ENCODE measurements at places on chromosomes 11 and 22.

- no peak for DNase-seq
These were observed 25.6 kb downstream of the ARRB1 start for GRCh38 chr11:75325713-75326438.

- DNase-seq = no peak
These were observed 54.5 kb upstream of the ZBTB44 start for GRCh38 chr11:130369141-130369691.

DNA sequence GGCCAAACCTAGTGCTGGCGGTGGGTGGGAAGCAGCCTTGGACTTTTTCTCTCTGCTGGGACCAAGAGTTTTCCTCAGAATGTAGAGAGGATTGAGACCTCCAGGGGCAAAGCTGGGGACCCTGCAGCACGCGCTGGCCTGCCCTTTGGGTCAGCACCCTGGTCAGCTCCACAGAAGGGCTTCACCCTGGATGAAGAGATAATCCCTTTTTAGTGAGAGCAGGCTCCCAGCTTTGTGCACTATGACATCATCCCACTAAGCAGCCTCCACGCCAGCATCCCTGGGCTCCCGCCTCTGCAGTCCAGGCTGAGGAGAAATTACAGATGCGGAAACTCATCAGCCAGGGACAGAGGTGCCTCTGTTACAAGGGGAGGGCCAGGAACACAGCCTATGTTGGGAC, 23.5 kb downstream of the DRICH1 start:
- no peak for DNase-seq

DNA sequence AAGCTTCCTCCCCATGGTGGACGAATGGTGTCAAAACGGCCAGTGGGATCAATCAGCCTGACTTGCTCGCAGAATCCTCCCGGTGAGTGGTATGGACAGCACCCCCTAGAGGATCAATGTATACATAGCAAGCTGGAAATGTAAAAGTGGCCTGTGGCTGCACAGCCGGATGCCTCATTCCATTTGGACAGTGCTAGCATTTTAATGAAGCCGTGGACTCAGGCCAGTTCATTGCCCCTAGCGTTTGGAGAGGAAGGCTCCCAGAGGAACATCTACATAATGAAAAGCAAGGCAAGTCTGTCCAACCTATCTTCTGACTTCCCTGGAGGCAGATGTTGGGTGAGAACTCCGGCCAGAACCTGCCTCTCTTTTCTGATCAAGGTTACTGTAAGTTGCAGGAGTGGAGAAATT, 942.3 kb downstream of the NTM start:
- DNase-seq = no peak

- no peak for DNase-seq
These were observed 8.2 kb upstream of the PIWIL4 start for GRCh38 chr11:94558932-94559331.

- no peak for DNase-seq
These were observed 37.6 kb upstream of the GLYAT start for GRCh38 chr11:58769308-58769707.

GRCh38 chr22:26265909-26266308, 96.6 kb downstream of the SEZ6L start:
- no peak for DNase-seq

DNA sequence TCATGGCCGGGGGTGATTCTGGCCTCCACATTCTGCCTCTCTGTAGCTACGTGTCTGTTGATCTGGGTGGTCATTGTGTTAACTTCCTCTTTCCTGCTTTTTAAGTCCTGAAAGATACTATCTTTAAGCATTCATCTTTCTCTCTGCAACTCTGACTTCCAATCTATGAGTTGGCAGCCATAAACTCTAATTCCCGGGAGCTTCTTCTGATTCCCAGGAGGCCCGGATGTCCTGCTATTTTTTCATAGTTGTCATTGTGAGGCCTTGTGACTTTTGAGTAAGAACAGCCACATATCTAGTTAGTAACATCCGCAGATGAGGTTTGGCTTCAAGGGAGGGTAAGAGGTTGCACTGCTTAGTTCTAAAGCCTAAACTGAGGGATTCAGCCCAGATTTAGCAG, 107.8 kb downstream of the SYN3 start:
- DNase-seq = no peak

GRCh38 chr22:24728790-24729637, 45.5 kb downstream of the PIWIL3 start:
- DNase-seq = no peak

DNA sequence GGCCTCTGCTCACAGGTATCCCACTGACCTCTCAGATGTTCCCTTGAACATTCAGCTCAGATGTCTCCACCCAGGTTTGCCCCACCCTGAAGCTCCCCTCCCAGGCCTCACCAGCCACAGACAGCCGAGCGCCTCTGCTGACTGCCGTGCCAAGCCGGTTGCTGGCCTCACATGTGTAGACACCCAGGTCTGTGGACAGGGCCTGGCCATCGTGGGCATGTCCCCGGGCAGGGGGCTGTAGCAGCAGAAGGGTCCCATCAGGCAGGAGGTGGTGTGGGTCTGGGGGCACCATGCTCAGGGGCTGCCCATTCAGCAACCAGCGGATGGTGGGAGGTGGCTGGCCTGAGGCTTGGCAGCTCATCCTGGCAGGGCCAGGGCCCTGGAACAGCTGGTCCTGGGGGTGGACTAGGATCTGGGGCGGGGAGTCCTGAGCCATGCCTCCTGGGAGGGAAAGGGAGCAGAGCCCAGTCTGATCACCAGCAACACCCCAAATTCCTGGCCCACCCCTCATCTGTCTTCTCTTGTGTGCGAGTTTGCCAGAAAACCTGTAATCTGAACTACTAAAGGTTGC, 759 bp downstream of the ROBO4 start:
- no peak for DNase-seq

GRCh38 chr11:35111161-35112055, 27.6 kb upstream of the CD44 start:
- no peak for DNase-seq

DNA sequence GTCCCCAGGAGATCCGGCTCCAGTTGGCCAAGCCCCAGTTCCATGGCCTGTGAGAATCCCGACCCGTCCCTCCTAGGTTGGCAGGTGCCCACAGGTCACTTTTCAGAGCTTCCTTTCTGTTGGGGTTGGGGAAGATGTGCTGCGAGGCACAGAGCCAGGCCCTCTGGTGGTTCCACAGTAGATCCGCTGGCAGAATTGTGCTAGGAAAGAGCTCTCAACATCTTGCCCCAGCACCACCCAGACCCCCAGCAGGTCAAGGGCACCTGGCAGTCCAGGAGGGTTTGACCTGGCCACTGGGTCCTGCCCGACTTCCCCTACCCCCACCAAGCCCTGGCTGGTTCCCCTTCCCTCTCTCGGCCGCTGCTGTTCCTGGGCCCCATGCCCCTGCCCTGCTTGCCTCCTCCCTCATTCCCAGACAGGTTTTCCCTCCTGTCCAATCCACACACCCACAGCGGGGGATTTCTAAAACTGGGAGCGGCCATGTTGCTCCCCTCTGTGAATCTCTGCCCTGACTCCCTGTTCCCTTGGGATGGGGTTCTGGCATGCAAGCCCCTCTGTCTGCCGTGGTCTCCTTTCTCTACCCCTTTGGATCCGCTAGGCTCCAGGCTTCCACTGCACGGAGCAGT, 26.2 kb upstream of the GCAT start:
- DNase-seq = no peak

DNA sequence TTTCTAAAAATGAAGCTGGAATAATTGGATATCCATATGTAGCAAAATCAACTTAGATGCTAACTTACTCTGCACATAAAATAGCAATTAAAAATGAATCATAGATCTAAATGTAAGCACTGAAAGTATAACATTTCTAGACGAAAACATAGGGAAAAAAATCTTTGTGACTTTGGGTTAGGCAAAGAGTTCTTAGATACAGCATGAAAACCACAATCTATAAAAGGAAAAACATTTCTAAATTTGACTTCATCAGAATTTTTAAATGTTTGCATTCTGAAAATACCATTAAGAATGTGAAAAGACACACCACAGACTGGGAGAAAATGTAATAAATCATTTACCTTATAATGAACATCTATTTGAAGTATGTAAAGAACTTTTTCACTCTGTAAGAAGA, 128.8 kb downstream of the APIP start:
- DNase-seq = no peak

DNA sequence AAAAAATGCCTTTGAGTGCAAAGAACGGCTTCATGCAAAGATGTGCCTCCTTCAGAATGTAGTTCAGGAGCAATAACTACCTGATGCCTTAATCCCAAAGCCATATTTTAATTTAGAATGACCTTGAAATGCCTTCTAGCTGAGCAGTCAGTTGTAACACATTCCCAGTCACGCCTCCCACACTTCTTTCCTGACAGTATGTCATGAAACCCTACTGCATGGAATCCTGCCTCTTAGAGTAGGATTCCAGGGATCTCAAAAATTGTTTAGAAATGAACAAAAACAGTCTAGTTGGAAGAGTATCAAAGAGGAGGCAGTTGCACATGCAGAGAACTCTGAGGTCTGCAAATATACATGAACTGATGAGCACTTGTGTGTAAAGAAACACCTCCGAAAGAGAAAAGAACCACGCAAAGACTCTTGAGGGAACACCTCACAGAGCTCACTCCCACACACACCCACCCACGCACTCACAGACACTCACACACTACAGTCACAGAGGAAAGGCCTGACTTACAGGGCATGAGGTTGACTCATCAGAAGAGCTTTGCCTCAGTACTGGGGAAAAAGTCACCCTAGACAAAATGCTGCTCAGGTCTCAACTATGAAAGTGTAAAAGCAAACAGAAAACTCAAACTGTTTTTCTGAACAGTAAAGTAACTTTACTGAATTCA, 77.4 kb downstream of the GGTLC2 start:
- no peak for DNase-seq

Data from CD4-positive, alpha-beta memory T cell (primary cell).